ENCODE measurements at places on chromosomes 13 and 19. TPM values are rescaled to one million over a fixed set of nuclear protein-coding genes. Genes with fewer than 3 reads are reported as not detected.
A peak's percentile ranks its signal among the peaks of the same experiment; 100 is the strongest.

Gene SPACA4
- total RNA-seq = not detected

Gene C19orf38
- total RNA-seq = 1.5 TPM

Gene CCDC61
- total RNA-seq = 8.2 TPM

Gene OR7A10
- not detected for total RNA-seq

- DNase-seq = no peak
Observed at GRCh38 chr13:52421216-52421615, 15.2 kb upstream of the THSD1 start.

DNA sequence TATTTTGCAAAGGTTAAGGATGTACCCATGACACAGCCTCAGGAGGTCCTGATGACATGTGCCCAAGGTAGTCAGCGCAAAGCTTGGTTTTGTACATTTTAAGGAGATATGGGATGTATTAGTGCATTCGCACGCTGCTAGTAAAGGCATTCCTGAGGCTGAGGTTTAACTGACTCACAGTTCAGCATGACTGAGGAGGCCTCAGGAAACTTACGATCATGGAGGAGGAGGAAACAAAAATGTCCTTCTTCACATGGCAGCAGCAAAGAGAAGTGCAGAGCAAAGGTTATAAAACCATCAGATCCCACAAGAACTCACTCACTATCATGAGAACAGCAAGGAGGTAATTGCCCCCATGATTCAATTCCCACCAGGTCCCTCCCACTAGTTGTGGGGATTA is 1017.4 kb downstream of the EFNB2 start:
- no peak for DNase-seq

DNA sequence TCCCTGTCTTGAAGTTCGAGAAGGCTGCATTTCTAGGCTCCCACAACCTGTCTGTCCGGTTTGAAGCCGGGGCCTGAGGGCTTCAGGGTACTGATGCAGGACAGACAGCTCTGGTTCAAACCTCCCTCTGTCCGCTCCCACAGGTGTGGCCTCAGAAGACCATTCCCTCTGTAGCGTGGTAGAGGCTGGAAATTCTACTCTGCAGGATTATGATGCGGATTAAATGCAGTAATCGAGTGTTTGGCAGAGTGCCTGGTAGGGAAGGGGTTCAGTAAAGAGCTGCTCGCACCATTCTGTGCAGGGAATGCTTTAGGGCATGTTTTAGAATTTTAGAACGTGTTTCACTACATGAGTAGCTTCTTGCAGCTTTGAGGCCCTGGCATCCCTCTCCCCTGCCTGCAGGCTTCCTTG is 30.5 kb downstream of the PPP1R37 start:
- DNase-seq = no peak

DNA sequence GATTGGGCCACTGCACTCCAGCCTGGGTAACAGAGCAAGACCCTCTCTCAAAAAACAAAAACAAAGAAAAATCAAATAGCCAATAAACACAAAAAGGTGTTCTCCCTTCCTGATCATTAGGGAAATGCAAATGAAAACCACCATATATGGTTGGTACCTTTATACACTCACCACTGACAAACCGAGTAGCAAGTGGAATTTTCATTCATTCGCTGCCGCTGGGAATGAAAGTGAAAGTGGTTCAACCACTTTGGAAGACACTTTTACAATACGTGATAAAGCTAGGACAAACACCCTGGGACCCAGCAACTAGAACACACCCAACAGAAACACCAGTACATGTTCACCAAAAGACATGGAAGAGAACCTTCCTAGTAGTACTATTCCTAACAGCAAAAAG is 21.0 kb downstream of the GRIK5 start:
- no peak for DNase-seq

GRCh38 chr19:49387936-49388372 is at the start of gene KASH5:
TSS of gene KASH5 (plus strand) at chr19:49388249. CDS start at chr19:49390884, 2,635 bp downstream.
- peak; percentile 90 for DNase-seq

- DNase-seq = no peak
Observed at GRCh38 chr13:99870541-99870940, 101.0 kb downstream of the ZIC5 start.

- no peak for DNase-seq
Observed at GRCh38 chr19:36215276-36216123, 594 bp downstream of the ZNF146 start.

- DNase-seq = no peak
Observed at GRCh38 chr13:108087810-108088209, 127.5 kb downstream of the LIG4 start.

GRCh38 chr19:12790628-12791344 is 500 bp upstream of the JUNB start:
- DNase-seq = no peak

GRCh38 chr13:64917566-64917965 is 2312.6 kb downstream of the PCDH9 start:
- DNase-seq = no peak

DNA sequence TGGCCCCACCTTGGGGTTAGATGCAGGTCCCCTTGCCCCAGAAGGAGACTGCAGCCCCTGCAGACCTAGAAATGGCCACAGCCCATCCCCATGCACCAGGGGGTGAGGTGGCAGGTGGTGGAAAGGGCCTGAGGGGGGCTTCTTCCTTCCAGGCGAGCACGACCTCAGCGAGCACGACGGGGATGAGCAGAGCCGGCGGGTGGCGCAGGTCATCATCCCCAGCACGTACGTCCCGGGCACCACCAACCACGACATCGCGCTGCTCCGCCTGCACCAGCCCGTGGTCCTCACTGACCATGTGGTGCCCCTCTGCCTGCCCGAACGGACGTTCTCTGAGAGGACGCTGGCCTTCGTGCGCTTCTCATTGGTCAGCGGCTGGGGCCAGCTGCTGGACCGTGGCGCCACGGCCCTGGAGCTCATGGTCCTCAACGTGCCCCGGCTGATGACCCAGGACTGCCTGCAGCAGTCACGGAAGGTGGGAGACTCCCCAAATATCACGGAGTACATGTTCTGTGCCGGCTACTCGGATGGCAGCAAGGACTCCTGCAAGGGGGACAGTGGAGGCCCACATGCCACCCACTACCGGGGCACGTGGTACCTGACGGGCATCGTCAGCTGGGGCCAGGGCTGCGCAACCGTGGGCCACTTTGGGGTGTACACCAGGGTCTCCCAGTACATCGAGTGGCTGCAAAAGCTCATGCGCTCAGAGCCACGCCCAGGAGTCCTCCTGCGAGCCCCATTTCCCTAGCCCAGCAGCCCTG is 4.2 kb upstream of the F10 start:
- DNase-seq = no peak

- no peak for DNase-seq
Observed at GRCh38 chr19:29212356-29212647, 649 bp downstream of the UQCRFS1 start.

DNA sequence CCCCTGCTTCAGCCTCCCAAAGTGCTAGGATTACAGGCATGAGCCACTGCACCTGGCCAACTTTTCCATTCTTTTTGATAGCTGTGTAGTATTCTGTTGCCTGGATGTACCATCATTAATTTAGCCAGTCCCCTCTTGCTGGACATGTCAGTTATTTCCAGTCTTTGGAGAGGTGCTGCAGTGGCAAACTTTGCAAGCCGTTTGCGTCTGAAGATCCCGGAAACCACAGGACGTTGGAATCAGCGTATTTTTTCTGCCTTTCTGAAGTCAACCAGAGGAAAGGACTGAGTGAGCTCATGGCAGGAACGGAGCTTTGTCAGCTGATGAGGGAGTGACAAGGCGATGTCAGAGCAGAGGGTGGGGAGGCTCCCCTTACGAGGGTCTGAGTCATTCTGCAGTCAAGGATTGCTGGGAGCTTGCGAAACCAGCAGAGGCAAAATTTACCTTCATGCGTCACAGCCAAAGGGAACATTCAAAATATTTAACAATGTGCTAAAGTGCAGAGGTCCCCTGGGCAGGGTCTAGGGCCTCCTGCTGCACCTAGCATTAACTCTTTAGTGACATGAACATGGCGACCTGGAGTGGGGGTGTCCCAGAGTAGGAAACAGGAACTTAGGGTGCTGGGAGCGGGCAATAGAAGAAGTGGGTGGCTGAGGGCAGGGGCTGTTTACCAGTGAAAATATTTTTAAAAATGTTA is 5.6 kb downstream of the C5AR1 start:
- DNase-seq = peak; percentile 74

All from Right ventricle myocardium inferior (tissue), 1 donor.